Activated CD8-positive, alpha-beta memory T cell treated with anti-CD3 and anti-CD28 coated beads, Interleukin-2, amount 10 ng/mL, durations not matched to agents 7 days and 5 days (primary cell): ENCODE measurements at places on chromosomes 16 and 17.

DNA sequence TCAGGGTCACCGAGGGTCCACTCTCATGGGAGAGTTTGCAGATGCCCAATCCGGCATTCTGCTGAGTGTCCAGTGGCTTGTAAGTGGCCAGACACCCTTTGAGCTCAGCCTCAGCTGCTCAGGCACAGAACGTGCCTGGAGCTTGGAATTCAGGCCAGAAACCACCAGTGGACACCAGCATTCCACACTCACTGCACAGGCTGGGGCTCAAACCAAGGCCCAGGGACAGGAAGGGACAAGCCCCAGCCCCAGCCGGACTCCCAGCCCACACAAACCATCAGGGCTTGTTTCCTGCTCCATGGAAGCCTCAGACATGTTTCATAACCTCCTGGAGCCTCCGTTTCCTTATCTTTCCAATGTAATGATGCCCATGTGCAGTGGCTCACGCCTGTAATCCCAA lies 5.0 kb upstream of the NPRL3 start:
- peaks cover 14% of the 10 kb centered on the region for H3K27me3 ChIP-seq
- no peak overlapping the region for H3K27ac ChIP-seq
- DNase-seq = no peak
- H3K36me3 ChIP-seq = no peaks in the 10 kb centered on the region
- H3K4me1 ChIP-seq = peaks cover 2% of the 10 kb centered on the region
- no peak overlapping the region for H3K4me3 ChIP-seq

GRCh38 chr16:58243528-58244004 lies 45.7 kb upstream of the CSNK2A2 start:
- H3K4me1 ChIP-seq = peaks cover 13% of the 10 kb centered on the region
- H3K4me3 ChIP-seq = no peak overlapping the region
- DNase-seq = peak; percentile 59
- no peak overlapping the region for H3K27ac ChIP-seq
- no peaks in the 10 kb centered on the region for H3K36me3 ChIP-seq
- H3K27me3 ChIP-seq = peaks cover 43% of the 10 kb centered on the region

GRCh38 chr17:8674344-8675305 lies 44.1 kb upstream of the MYH10 start:
- no peak overlapping the region for H3K27ac ChIP-seq
- DNase-seq = no peak
- no peaks in the 10 kb centered on the region for H3K36me3 ChIP-seq
- peaks cover 19% of the 10 kb centered on the region for H3K27me3 ChIP-seq
- H3K4me3 ChIP-seq = no peak overlapping the region

GRCh38 chr16:79835194-79835593 lies 234.7 kb upstream of the MAF start:
- H3K4me3 ChIP-seq = no peak overlapping the region
- no peaks in the 10 kb centered on the region for H3K4me1 ChIP-seq
- H3K36me3 ChIP-seq = no peaks in the 10 kb centered on the region
- peaks cover 14% of the 10 kb centered on the region for H3K27me3 ChIP-seq
- DNase-seq = no peak
- no peak overlapping the region for H3K27ac ChIP-seq

DNA sequence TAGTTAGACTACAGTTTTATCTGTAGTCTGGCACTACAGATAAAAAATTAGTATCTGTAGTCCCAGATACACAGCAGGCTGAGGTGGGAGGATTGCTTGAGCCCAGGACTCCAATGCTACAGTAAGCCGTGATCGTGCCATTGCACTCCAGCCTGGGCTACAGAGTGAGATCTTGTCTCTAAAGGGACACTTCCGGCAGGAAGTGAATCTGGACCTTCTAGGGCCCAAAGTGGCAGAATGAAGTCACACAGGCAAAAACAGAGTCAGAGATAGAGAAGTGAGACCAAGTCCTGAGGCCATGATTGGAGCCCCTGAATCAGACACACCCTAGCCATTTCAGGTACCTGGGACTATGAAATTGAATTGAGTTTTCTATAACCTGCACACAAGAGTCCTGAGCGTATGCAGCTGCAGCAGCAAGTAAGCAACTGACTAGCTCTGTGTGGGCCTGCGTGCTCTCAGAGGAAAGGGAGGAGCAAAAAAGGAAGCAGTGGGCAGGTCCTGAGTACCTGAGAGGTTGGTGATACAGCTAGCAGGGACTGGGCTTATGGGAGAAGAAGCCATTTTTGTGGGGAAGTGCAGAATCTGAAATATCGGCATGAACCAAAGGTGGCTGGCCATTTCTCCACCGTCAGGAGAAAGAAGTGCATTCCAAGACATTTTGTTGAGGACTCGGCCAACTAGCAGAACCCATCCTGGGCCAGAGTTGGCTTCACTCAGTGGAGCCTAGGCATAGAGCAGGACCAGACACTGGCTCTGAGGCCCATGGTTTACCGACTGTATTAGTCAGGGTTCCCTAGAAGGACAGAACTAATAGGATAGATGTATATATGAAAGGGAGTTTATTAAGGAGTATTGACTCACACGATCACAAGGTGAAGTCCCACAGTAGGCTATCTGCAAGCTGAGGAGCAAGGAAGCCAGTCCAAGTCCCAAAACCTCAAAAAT lies 27.2 kb upstream of the BRD7 start:
- H3K27me3 ChIP-seq = no peaks in the 10 kb centered on the region
- no peak overlapping the region for H3K4me3 ChIP-seq
- DNase-seq = peak; percentile 28
- H3K27ac ChIP-seq = no peak overlapping the region
- no peaks in the 10 kb centered on the region for H3K36me3 ChIP-seq

DNA sequence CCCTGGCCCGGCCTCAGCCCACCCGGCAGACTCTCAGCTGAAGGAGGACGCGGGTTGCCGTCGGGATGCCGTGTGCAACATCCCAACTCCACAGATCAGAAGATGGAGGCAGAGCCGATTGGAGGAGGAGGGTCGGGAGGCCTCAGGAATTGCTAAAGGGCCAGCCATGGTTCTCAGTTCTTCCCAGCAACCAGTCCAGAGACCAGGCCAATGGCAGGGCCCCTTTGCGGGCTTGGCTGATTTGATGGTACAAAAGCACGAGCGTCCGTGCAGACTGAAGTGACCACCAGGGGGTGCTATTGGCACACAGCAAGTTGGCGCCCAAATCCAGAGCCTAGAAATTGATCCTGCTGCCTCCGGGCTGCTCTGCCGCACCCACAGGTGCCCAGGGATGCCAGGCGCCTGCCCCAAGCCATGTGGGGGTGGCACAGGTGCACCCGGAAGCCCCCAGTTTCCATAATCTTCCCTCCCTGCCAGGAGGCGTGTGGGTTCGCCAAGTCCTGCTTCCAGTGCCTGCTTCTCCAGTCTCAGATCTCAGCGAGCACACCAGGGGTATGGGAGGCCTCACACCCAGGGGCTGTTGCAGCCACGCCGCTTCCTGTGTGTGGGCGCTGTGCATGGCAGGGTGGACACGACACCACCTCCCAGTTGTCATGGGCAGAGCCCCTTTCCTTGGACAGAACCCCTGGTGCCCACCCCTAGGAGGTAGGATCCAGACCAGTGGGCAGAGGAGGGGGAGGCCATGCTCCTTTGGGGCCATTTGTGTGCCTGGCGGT lies 7.1 kb upstream of the TEX19 start:
- peak; percentile 88 for DNase-seq
- no peak overlapping the region for H3K4me3 ChIP-seq
- no peak overlapping the region for H3K27ac ChIP-seq
- H3K36me3 ChIP-seq = no peaks in the 10 kb centered on the region
- peaks cover 12% of the 10 kb centered on the region for H3K4me1 ChIP-seq

GRCh38 chr16:1543085-1543896 lies 9.8 kb downstream of the TMEM204 start:
- no peaks in the 10 kb centered on the region for H3K27me3 ChIP-seq
- H3K27ac ChIP-seq = peak overlapping the region; percentile 88
- peak overlapping the region; percentile 53 for H3K4me3 ChIP-seq
- H3K36me3 ChIP-seq = peaks cover 9% of the 10 kb centered on the region

- H3K27me3 ChIP-seq = no peaks in the 10 kb centered on the region
- no peak overlapping the region for H3K27ac ChIP-seq
- peaks cover 6% of the 10 kb centered on the region for H3K4me1 ChIP-seq
- peaks cover 40% of the 10 kb centered on the region for H3K36me3 ChIP-seq
- H3K4me3 ChIP-seq = no peak overlapping the region
- no peak for DNase-seq
Measured at GRCh38 chr16:84461413-84462295, 42.8 kb downstream of the MEAK7 start.

DNA sequence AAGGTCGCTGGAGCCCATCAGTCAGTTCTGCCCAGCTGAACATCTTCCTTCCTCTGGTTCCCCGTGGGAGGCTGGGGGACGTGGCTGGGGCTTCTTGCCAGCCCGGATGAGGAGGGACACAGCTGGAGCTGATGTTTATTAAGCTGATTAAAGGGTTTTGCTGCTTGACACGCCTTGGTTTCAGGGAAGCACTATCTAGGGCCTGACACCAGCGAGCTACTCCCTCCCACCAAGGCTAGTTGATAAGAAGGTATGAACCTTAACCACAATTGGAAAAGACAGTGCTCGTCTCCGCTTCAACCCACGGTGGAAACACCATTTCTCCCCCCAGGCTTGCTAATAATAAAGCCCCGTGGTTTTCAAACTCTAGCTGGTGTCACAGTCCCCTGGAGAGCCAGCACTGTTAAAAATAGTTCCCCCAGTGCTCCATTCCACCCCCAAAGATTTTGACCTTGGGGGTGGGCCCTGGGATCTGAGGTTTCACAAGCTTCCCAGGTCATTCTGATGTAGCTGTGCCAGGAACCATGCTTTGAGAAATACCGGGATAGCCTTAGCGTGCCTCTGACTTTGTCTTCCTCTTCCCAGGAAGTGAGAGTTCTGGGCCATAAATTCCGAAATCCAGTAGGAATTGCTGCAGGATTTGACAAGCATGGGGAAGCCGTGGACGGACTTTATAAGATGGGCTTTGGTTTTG lies 5.5 kb downstream of the DHODH start:
- H3K27me3 ChIP-seq = no peaks in the 10 kb centered on the region
- DNase-seq = no peak
- H3K4me1 ChIP-seq = peaks cover 33% of the 10 kb centered on the region

DNA sequence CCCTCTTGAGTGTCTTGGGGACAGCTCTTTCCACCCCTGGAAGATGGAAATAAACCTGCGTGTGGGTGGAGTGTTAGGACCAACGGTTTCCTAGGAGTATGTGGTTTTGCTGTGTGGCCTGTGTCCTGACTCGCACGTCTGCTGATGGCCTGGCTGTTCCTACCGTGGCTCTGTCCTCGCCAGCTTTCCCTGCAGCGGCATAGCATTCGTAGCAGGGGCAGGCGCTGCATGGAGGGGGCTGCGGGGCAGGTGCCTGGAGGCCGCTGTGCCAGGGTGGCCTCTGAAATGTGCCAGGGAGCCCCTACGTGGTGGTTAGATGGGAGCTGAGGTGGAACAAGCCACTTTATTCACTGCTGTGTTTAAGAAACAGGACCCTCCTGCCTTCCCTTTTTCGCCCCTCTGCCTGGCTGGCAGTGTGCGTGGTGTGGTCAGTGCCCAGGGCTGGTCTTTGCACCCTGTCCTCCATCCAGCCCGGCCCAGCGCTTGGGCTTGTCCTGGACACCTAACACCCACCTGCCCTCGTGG lies 10.6 kb downstream of the SLC16A3 start:
- H3K27ac ChIP-seq = peak overlapping the region; percentile 24
- H3K27me3 ChIP-seq = no peaks in the 10 kb centered on the region
- peaks cover 59% of the 10 kb centered on the region for H3K4me1 ChIP-seq
- peaks cover 25% of the 10 kb centered on the region for H3K36me3 ChIP-seq
- no peak overlapping the region for H3K4me3 ChIP-seq
